ENCODE measurements at places on chromosomes 1 and 21. TPM values are rescaled to one million over a fixed set of nuclear protein-coding genes. Genes with fewer than 3 reads are reported as not detected.

DNA sequence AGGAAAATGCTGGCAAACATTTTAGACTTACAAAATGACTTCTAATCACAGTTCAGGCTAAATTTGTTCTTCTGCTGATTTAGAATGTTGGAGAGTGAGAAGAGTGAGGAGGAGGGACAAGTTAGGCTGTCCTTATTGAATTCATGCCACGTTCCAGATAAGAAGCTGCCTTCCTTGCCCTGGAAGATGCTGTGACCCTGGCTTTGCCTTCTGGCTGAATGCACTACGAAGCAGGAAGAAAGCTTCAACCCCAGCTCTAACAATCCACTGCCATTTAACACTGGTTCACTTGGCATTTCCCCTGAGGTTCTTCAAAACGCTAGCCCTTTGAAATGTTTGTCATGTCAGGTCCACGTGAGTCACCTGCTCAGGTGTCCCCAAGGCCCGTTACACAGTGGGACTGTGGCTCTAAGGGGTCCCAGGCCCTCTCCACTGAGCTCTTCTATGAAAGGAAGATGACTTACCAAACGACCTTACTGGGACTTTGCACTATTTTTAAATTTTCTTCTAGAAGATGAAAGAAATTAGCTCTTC is 30.0 kb upstream of the LRRC8C start:
- no peak for DNase-seq

GRCh38 chr21:15062606-15062965 is 2.2 kb downstream of the NRIP1 start:
- no peak for DNase-seq

- no peak for DNase-seq
Observed at GRCh38 chr1:58908561-58909560, 125.0 kb upstream of the JUN start.

- DNase-seq: peak; percentile 79
Observed at GRCh38 chr21:39314143-39315027, 953 bp upstream of the BRWD1 start.

NHLH2 gene
- polyA plus RNA-seq: not detected

KRTAP21-2 gene
- not detected for polyA plus RNA-seq

HSD3B2 gene
- not detected for polyA plus RNA-seq

UMODL1 gene
- polyA plus RNA-seq: 0.67 TPM

ZMYND12 gene
- not detected for polyA plus RNA-seq
